Activated naive CD4-positive, alpha-beta T cell treated with Interleukin-2 at 50 U/mL for 16 hours (primary cell): ENCODE measurements at places on chromosomes 5 and 9.

GRCh38 chr9:105475302-105475701 lies 27.5 kb downstream of the FSD1L start:
- DNase-seq = no peak

DNA sequence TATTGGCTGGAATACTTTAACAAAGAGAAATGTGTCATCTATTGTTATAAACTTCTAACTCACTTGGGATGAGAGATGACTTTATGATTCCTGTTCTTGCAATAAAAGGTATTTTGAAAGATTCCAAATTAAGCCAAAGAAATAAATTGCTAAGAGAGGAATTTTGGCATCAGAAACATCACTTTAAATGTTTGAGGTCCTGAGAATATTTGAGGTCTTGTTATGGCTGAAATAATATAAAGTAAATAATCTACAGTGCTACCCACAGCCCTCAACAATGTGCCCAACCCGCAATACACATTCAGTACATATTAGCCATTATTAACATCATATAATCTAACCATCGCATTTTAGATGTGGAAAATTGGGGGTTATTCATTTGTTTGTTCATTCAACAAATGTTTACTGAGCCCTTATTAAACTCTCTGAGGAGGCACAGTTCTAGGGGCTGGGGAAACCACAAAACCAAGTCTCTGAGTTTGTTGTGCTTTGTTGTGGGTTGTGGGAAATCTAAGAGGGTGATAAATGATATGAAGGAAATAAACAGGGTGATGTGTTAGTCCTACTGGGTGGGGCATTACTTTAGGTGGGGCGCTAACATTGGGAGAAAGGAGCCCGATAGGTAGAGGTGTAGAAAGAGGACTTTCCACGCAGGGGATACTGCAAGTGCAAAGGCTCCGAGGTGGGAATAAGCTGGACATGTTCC lies 135.2 kb upstream of the CLINT1 start:
- no peak for DNase-seq

DNA sequence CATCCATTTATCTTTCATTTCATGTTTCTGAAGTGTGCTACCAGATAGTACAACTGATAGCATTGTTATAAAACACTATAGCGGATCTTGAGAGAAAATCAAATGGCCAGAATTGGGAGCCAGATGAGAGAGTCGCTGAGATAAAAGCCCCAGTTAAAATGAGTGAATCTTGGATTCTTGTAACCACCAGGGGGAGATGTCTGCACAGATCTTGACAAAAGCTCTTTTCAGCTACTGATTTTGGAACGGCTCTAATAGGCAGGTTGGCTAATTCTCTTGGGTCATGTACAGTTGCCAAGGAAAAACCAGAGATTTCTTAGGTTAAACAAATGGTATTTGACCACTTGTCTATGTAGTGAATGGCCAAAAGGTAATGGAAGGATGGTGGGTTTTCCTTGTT lies 21.7 kb downstream of the F2RL2 start:
- DNase-seq = no peak

DNA sequence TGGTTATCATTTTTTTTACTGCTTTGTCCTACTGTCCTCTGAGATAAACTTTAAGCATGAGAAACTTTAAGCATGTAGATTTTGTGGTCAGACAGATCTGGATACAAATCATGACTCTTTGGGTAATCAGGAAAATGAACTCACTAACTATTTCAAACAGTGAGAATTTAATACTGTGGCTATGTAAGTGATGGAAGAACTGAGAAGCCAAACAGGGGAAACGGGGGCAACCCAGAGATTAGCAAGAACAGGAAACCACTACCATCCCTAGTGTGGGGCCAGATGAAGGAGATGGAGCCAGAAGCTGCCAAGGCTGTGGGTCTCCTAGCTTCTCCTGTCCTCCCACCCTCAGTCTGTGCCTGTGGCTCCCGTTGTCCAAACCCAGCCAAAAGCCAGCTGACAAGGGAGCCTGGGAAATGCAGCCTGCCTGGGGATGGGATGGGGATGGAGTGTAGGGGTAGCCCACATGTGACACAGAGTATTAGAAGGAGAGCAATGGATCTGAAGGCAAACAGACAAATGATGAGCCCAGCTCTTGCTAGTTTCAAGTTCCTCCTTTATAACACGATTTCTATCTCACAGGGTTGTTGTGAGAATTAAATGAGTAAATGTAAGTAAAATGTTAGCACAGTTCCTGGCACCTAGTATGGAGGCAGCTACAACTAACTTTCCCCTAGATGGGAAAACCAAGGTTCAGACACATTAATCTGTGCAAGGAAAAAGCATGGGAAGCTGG lies 27.7 kb upstream of the CDC23 start:
- no peak for DNase-seq

- no peak for DNase-seq
These were observed 297.4 kb downstream of the CETN3 start for GRCh38 chr5:90112033-90112692.

DNA sequence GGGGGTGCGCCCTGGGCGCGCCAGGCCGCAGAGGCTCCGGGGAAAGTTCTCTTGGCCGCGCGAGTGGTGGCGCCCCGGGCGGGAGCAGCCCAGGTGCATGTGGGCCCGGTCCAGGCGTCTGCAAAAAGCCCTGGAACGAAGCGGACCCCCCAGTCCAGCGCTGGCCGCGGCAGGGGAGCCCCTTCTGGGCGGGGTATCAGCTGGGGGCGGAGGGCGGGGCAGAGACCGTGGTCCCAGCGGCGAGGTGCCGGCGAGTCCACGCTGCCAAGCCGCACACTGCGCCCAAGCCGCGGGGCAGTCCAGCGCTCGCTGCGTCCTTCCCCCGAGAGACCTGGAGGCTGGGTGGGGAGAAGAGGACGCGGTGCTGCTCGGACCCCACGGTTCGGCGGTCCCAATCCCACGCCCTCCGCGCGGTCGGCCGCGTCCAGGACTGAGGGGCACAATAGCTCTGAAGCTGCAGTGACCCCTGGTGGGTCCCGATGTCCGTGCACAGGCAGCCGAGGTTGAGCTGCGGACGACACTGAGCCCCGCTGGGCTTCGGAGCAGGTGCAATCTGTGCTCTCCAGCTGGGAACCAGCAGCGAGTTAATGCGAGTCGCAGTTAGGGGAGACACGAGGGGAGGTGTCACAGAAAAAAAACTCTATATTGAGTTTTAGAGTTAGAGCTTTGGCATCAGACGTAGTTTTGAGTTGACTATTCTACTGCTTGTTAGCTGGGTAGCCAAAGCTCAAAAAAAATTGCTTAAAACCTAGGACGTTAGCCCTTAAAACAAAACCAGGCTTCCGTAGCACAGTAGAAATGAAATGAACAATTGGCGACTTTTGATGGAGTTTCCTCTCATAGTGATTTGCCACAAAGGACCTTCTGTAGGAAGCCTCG lies 1.1 kb upstream of the EPB41L4A start:
- peak; percentile 25 for DNase-seq

GRCh38 chr9:68443624-68444023 lies 87.2 kb downstream of the PGM5 start:
- no peak for DNase-seq

DNA sequence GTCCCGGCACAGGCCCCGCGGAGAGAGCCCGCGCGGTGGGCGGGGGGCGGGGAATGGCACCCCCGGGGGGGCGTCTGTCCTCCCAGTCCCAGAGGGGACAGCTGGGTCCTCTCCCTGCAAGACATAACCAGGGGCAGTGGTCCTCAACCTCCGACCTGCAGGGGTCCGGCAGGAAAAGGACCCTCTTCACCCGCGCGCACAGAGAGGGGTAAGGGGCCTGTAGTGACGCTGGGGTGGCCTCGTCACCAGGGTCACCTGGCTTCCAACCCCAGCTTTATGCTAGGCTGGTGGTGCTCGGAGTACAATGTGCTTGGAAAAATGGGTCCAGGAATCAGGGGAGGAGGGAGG lies 34.2 kb downstream of the LHX2 start:
- DNase-seq = no peak

GRCh38 chr9:129654554-129655040 lies 10.8 kb upstream of the PRRX2 start:
- DNase-seq = no peak

DNA sequence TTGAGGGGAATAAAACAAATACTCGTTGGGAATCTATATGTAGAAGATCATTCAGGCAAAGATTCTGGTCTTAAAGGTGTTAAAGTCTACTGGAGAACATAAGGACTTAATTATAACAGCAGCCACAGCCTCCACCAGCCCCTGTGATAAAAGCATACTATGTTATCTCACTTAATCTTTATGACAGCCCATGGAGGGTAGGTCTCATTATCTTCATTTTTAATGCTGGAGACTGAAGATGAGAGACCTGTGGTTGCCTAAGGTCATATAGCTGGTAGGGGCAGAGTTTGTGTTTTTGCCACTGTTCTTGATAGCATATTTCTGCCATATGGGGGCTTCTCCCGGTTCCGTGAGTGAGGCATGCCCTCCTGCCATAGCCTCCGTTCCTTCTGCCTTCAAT lies 88.7 kb downstream of the TRIO start:
- DNase-seq = no peak

DNA sequence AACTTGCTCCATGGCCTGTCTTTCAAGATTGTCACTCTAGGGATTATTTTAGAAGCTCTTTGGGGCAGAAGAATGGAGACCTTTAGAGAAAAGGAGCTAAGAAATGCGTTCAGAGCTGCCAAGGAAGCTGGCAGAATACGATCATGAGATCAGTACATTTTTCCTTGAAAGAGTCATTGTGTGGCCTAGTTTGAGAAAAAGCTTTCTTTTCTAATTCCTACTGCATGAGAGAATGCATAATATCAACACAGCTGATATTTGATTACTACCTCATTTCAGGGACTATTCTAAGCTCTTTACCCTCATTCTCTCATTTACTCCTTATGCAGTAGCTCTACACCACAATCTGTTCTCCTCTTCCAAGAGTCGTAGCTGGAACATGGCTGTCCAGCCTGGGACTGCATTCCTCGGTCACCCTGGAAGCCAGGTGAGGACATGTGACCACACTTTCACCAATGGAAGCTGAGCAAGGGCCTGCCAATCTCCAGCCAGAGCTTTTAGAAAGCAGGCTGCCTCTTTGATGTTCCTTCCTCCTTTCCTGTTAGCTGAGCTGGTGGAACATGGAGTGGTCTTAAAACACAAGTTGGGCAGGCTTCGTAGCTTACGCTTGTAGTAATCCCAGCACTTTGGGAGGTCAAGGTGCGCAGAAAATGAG lies 99.3 kb upstream of the LHFPL2 start:
- no peak for DNase-seq

DNA sequence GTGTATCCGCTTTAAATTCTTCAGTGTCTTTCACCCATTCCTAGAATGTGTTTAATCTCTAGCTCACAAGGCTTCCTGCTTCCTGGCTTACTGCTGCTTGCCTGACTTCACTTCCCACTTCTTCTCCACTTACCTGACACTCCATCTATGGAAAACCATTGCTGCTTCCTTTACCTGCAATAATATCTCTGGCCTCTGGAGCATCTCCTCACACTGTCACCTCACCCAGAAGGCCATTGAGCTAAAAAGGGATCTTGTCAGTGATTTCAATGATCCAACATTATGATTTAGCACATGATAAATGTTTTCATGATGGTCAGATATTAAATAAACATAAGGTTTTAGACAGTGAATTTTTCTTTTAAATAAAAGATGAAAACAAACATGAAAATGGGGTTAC lies 281.1 kb downstream of the MRPS30 start:
- DNase-seq = no peak

DNA sequence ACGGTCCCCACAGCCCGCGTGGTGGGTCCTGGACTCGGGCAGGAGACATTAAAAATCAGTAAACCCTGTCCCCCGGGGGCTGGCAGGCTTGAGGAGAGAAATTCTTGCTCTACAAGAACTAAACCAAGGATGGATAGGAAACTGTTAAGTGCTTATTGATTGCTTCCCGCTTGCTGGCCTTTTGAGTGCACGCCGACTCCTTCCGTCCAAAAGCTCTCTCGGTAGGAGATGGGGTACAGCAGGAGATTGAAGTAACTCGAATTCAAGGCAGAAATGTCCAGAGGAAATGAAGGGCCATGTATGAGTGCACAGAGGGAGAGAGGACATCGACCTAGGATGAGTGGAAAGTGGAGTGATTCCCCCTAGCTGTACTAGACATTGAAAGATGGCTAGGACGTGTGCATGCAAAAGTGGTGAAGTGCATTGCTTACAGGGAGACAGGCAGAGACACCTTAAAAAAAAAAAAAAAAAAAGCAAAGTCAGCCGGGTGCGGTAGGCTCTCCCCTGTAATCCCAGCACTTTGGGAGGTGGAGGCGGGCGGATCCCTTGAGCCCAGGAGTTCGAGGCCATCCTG lies 923 bp downstream of the RECK start:
- no peak for DNase-seq

- DNase-seq = no peak
These were observed 28.5 kb downstream of the CFAP90 start for GRCh38 chr5:7822449-7822848.

DNA sequence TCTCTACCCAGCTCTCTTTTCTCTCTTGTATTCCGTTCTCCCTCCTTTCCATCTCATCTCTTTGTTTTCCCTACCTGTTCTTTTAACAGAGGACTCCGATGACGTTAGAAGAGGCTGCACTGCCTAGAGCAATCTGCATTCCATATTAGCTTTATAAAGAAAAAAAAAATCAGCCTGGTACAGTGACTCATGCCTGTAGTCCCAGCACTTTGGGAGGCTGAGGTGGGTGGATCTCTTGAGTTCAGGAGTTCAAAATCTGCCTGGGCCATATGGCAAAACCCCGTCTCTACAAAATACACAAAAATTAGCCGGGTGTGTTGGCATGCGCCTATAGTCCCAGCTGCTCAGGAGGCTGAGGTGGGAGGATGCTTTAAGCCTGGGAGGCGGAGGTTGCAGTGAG lies 49.0 kb downstream of the DAPK1 start:
- DNase-seq = no peak

DNA sequence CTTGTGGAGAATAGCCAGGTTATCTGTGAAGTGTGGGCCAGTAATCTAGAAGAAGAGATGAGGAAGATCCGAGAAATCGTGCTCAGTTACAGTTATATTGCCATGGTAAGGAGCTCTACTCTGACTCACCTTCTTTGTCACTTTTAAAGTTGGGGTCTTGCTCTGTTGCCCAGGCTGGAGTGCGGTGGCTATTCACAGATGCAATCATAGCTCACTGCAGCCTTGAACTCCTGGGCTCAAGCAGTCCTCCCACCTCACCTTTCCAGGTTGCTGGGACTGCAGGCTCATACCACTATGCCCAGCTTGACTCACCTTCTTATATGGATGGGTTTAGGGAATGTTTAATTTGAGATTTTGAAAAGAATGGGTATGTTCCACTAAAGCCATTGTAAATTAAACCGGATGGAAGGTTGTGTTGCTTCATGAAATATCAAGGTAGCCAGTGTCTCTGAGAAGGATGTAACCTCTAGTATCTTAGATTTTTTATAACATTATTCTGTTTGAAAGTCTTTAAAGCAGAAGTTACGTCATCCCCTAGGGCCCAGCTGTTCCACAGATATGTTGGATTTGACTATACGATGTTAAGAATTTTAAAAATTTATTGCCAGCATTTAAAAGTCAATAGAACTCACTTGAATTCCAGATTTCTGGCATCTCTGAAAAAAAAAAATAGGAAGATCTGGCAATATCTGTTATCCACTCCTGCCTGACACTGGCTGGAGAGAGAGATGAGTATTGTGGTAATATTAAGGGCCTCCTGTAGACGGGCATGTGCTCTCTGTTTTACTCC lies 5.1 kb downstream of the CNOT8 start:
- no peak for DNase-seq
